Stimulated activated CD8-positive, alpha-beta memory T cell treated with anti-CD3 and anti-CD28 coated beads, Interleukin-4, amount 100 ng/mL, for 4 hours (primary cell): ENCODE measurements at places on chromosomes 3 and 15.

GRCh38 chr3:169999433-169999832 is 32.8 kb downstream of the SEC62 start:
- no peak for DNase-seq

- DNase-seq = no peak
These were observed 877 bp downstream of the NIT2 start for GRCh38 chr3:100335434-100335833.

DNA sequence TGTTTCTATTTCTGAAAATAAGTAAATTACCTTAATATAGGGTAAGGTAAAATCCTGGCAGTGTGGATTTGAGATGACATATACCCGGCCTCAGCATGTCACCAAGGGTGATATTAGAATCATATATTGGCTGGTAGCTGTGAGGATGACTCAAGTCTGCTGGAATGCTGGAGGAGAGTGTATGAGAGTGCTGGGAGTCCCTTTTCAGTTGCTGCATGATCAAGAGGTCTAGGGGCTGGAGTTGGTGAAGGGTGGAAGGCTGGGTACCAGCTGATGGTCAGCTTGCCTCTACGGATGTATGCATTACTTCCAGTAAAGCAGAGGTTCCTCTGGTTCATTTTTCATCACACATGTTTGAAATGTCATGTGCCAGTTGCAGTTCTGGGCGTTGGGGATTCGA is 40.6 kb downstream of the SLC25A26 start:
- DNase-seq = no peak

DNA sequence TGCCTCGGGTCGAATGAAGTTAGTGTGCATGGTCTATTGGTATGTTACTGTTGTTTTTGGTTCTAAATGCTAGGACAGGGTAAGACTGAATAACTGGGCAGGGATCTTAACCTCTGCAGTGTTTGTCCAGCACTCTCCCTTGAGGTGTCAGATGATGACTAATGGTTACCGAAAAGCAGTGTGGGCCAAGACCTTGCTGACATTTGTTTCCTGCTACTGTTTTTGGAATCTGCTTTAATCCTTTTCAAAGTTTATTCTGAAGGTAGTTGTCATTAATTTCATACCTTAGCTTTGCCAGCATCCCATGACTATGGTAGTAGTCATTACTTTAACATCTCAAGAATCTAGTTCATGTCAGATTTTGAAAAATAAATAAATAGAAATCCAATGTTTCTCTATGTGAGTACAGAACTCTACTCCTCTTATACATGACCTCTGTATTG is 117.0 kb downstream of the P3H2 start:
- DNase-seq = no peak

GRCh38 chr3:184361932-184362667 is 590 bp downstream of the POLR2H start:
- peak; percentile 5 for DNase-seq

GRCh38 chr3:128950223-128950938 is 43.5 kb downstream of the CFAP92 start:
- no peak for DNase-seq

DNA sequence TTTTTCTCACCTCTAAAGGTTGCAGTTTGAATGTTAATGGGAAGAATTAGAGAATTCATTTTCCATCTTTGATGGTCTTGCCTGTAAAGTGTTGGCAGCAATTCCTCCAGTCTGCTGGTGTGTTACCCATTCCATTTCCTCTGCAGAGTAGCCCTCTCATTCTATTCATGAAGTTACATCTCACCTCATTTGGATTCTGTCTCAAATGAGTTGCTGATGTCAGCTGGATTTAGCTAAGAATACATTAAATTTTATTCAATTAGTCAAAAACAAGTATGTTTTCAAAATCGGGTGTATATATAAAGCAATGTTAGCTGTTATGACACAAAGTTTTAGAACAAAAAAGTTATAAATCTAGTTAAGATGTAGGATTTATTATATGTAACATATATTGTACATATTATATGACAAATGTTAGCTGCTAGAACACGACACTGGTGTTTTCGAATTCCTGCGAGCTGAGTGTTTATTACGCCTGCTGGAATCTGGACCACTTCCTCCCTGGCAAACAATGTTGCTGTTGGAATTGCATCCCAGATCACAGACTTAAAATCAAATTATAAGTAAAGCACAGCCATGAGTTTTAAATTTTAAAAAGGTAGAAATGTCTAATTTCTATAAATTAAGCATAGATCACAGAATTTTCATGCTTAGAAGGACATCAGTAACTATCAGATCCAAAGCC is 516.2 kb downstream of the OCA2 start:
- no peak for DNase-seq

GRCh38 chr3:67875338-67875737 is 220.9 kb upstream of the SUCLG2 start:
- no peak for DNase-seq

GRCh38 chr15:33844597-33844996 is 123.7 kb upstream of the CHRM5 start:
- no peak for DNase-seq

- DNase-seq = no peak
These were observed 27.6 kb downstream of the RUBCN start for GRCh38 chr3:197709135-197709534.

DNA sequence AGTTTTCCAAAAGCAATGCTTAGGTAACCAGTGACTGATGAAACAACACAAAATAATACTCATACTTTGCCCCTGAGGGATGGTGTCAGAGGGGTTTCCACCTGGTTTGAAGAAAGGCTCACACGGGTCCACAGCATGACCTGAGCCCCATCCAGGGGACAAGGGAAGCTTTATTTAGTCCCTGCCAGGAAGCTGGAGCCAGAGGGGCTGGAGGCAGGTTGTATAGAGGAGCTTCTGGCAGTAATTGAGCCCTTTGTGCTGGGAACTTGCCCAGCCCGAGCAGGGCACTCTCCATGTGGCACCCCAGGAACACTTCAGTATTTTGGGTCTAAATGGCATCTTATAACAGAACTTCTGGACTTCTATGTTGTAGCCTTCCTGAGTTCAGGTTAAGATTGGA is 39.2 kb upstream of the EPHB1 start:
- DNase-seq = no peak

DNA sequence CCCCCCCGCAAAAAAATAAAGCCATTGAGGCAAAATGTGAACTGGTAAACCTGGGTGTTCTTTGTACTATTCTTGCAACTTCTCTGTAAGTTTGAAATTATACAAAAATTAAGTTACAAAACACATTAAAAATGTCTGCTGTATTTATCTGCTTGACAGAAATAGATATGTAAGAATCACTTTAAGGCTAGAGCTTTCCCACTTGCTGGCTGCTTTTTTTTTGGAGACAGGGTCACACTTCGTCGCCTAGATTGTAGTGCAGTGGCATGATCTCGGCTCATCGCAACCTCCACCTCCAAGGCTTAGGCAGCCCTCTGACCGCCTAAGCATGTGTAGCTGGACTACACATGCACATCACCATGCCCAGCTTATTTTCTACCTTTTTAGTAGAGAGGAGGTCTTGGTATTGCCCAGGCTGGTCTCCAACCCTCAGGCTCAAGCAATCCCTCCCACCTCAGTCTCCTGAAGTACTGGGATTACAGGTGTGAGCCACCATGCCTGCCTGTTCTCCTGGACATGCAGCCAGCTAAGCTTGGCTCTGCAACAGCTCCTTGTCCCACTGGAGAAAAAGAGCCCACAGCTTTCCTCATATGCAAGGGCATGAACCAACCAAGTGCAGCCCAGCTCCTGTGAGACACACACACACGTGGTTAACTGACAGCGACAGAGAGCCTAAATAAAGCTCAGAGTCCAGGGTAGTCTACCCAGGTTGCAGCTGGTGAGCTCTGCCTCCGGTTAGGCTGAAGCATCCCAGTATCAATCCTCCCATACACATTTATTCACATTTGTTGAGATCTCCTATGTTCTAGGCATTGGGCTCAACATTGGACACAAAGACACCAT is 4.5 kb downstream of the RPS17 start:
- no peak for DNase-seq

DNA sequence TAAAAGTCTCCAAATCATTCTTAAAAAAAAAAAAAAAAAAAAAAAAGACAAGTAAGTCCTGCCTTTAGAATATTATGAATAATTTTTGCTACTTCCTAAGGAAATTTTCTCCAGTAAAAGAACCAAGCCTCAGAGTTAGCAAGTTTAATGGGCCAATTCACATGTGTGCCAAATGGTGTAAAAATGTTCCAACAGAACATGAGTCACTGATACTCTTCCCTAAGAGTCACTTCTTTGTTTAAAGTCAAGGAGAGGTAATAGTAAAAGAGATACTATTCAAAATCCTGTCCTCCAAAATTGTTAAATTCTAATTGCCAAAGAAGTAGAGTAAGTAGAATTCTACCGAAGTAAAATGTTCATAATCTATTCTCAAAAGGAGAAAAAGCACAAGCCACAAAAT is 17.7 kb upstream of the CPA3 start:
- DNase-seq = no peak

- peak; percentile 22 for DNase-seq
These were observed 853 bp downstream of the TEX264 start for GRCh38 chr3:51671734-51672475.

GRCh38 chr15:90982135-90982534 is 12.2 kb downstream of the PRC1 start:
- no peak for DNase-seq

DNA sequence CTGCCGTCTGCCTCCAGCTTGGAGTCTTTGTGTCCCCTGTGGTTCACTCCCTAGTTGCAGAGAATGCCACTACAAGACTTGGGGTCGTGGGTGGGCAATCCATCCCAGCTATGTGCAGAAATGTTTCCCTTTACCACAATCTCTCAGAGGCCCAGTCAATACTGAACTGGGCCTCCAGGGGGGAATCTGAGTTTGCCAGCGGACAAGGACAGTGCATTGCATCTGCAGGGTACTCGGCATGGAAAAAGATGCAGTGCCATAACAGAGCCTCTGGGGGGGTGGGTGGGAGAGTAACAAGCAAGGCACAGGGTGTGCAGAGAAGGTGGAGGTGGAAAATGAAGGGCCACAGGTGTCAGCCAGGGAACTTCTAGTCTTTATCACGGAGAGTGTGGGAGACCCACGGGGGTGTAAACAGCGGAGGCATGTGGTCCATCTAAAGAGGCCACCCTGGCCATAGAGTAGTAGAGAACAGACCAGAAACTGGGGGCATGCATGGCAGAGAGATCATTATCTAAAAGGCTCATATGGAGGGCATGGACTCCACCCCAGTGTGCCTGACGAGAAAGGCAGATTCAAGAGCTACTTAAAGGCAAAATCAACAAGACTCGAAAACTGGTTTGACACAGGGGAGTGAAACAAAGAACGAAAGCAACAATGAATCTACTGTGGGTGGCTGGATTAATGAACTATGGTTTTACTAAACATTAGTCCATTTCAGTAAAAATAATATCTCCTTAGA is 182.4 kb downstream of the ANXA2 start:
- no peak for DNase-seq
